ENCODE measurements at places on chromosomes 11 and 22. TPM values are rescaled to one million over a fixed set of nuclear protein-coding genes. Genes with fewer than 3 reads are reported as not detected.

PRR33 gene
- not detected for total RNA-seq

ZC3H12C gene
- total RNA-seq: 33.0 TPM

TSSK2 gene
- not detected for total RNA-seq

GDPD4 gene
- total RNA-seq: not detected

LRRC74B gene
- total RNA-seq: not detected

SESN3 gene
- total RNA-seq: 184 TPM

TRPM5 gene
- under 0.01 TPM for total RNA-seq

GP1BB gene
- 0.79 TPM for total RNA-seq

KRTAP5-10 gene
- total RNA-seq: not detected

NRIP3 gene
- total RNA-seq: 2.4 TPM

SPTBN2 gene
- total RNA-seq: 29.9 TPM

PTGDR2 gene
- not detected for total RNA-seq

CNTF gene
- total RNA-seq: 2.5 TPM

RABL2B gene
- 20.0 TPM for total RNA-seq

C11orf87 gene
- total RNA-seq: not detected

PGAP2 gene
- 27.5 TPM for total RNA-seq

CHST1 gene
- not detected for total RNA-seq

GPR83 gene
- total RNA-seq: not detected

SLC22A12 gene
- total RNA-seq: not detected

DDTL gene
- 9.8 TPM for total RNA-seq

B3GAT1 gene
- total RNA-seq: not detected

OR52N4 gene
- total RNA-seq: 0.39 TPM

THY1 gene
- 69.7 TPM for total RNA-seq

KRTAP5-9 gene
- not detected for total RNA-seq
